AML-193 (cell line): ENCODE measurements at places on chromosomes 3 and 15.
A peak's percentile ranks its signal among the peaks of the same experiment; 100 is the strongest.

GRCh38 chr3:149401212-149401925 lies 23.9 kb upstream of the TM4SF1 start:
- DNase-seq: no peak

- no peak for DNase-seq
Observed at GRCh38 chr3:118991775-118992174, 42.9 kb downstream of the IGSF11 start.

DNA sequence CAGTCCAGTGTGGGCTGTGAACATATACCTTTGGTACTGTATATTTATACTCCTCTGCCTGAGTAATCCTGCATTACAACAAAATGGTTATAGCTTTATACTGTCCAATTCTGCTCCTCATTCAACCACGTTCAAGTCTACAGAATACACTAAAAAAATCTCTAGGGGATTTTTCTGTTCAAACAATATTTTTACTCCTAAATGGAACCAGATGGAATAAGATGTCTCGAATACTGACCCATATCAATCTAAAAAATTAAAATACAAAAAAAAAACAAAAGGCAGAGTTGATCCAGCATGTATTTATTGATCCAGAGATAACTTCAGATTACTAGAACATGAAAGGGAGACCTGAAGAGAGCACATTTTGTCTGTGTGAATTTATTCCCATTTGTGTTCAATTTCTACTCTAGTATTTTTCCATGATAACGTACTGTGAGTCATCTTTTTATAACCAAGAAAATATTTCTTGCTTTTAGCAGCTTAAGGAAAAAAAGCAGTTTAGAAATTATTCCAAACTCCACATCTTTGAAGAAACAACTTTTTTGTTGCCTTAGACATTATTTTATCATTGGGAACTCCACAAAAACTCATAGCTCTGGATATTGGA lies 910.7 kb downstream of the TBL1XR1 start:
- DNase-seq: no peak

GRCh38 chr3:187299611-187300010 lies 8.1 kb upstream of the MASP1 start:
- DNase-seq: no peak

GRCh38 chr15:26739791-26740190 lies 33.1 kb downstream of the GABRB3 start:
- DNase-seq: no peak

- DNase-seq: no peak
Observed at GRCh38 chr3:5579139-5579602, 391.7 kb downstream of the EDEM1 start.

GRCh38 chr3:149299938-149300801 lies 33.3 kb downstream of the TM4SF18 start:
- DNase-seq: peak; percentile 62

- no peak for DNase-seq
Observed at GRCh38 chr15:90259524-90259923, 5.9 kb upstream of the NGRN start.

DNA sequence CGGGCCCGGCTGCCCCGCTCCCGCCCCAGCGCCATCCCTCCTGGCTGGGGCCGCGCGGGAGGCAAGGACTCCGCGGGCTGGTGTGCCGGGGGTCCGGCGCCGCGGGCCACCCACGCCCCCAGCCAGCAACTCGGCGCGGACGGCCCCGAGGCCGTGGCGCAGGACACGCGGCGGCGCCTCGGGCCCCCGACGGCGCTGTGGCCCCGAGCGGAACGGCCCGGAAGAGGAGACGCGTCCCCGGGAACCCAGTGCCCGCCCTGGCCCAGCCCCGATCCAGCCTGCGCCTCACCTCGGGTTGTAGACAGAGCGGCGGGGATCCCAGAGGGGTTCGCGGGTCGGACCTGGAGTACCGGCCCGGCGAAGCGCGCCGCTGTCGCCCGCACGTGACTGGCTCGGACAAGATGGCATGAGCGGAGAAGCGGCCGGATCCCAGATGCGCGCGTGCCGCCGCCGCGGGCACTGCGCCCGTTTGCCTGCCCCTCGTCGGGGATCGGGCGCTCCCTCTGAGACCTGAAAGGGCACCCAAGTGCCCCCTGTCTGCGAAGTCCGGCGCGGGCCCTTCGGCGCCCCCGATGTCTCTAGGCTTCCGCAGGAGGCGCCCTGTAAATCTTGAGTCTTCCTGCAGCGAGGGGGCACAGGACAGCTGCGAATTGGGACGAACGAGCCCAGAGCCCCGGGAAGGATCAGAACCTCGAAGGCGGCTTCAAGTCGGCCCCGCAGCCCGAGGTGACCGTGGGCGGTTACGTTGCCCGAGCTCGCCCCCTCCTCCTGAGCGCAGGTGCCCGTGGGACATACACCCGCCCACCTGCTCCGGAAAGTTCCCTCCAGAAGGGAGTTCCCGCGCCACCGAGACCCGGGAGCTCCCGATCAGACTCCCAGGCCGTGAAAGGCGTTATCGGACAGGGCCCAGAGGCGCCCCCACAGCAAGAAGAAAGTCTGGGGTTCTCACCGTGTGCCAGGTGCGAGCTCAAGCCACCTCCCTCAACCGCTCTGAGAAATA lies 598 bp upstream of the SFMBT1 start:
- no peak for DNase-seq

GRCh38 chr15:53833134-53833624 lies 73.7 kb upstream of the WDR72 start:
- no peak for DNase-seq

DNA sequence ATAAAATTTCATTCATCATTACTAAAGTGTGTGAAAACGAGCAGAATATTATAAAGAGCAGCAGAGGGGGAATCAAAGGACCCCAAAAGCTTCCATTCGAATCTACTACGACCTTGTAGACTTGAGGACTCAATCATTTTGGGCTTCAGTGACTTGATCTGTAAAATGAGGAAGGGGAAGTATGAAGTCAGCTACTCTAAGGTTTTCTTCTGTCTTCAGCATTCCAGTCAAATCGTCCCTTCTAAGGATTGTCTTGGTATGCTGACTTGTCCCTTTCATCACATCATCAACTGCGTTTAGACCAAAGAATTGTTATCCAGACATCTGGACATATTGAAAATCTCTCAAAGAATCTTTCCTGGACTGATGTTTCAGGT lies 44.8 kb downstream of the PLD1 start:
- DNase-seq: peak; percentile 20
